ENCODE measurements at places on chromosomes 4 and X. TPM values are rescaled to one million over a fixed set of nuclear protein-coding genes. Genes with fewer than 3 reads are reported as not detected.

DNA sequence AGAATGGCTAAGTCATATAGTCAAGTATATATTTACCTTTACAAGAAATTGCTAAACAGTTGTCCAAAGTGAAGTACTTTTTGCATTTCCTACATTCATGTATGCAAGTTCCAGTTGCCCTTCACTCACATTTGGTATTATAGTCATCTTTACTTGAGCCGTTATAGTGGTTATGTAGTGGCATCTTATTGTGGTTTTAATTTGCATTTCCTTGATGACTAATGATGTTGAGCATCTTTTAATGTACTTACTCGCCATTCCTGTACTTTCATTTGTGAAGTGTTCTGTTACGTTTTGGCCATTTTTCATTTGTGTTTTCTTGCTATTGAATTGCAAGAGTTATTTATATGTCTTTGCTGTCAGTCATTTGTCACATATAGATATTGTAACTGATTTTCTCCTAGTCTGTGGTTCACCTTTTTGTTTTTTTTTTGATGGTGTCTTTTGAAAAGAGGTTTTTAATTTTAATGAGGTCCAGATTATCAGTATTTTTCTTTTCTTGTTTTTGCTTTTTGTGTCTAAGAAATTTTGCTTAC lies 27.6 kb downstream of the ARFIP1 start:
- no peak for DNase-seq

DNA sequence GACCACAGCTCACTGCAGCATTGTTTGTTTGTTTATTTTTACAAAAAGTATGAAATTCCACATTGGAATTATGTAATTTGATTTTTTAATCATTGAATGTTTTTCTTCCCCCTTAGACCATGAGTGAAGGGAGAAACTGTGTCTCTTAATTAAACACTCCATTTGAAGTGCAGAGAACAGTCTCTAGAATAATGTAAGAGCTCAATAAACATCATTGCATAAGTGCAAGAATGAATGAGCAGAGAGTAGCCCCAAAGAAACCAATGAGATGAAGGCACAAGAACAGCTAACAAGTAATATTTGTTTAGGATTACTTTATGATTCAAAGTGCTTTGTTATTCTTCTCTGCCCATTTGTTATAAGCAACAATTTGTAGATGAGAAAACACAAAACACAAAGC lies 921.3 kb upstream of the LCORL start:
- no peak for DNase-seq

DNA sequence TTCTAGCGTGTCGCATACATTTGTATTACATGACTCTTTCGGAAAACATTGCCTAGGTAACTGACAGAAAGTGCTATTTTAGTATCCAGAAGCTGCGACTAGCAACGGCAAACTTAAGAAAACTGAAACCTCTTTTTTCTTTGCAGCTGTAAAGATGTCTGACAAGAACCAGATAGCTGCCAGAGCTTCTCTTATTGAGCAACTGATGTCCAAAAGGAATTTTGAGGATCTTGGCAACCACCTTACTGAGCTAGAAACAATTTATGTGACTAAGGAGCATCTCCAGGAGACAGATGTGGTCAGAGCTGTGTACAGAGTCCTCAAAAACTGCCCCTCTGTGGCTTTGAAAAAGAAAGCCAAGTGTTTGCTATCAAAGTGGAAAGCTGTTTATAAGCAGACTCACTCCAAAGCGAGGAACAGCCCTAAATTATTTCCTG lies 9.4 kb downstream of the TCEANC start:
- DNase-seq = no peak

GRCh38 chr4:39975488-39976089 lies 2.1 kb downstream of the PDS5A start:
- no peak for DNase-seq

DNA sequence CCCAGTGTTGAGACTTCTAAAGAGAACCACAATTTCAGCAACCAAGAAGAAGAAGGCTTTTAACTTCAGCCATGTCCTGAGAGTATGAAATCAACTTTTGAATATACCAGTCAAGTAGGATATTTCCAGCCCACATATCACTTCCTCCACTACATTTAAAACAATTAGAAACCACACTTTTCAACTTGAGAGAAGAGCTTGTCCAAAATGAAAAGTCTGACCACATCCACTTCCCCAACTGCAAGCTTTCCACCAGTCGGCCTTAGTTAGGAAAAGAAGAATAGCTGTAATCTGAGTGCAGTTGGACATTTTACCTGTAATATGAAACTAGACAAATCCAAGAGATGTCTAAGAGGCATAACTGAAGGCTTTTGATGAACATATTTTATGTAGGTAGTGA lies 101.9 kb upstream of the SLC7A11 start:
- no peak for DNase-seq

DNA sequence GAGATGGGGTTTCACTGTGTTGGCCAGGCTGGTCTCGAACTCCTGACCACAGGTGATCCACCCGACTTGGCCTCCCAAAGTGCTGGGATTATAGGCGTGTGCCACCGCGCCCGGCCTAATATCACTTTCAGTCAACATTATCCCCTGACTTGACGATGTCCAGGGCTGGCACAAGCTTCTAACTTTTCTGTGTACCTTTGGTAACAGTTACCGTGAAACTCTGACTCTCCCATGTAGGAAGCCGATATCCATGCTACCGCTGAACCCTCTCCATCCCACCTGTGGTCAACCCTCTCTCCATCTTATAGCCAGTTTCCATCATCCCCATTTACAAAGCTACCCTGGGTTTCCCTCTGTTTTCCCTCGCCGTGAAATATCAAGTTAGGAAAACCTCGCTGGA lies 77.5 kb downstream of the CRLF2 start:
- DNase-seq = no peak

- DNase-seq = no peak
Measured at GRCh38 chrX:153725832-153726285, 1.2 kb downstream of the ABCD1 start.

DNA sequence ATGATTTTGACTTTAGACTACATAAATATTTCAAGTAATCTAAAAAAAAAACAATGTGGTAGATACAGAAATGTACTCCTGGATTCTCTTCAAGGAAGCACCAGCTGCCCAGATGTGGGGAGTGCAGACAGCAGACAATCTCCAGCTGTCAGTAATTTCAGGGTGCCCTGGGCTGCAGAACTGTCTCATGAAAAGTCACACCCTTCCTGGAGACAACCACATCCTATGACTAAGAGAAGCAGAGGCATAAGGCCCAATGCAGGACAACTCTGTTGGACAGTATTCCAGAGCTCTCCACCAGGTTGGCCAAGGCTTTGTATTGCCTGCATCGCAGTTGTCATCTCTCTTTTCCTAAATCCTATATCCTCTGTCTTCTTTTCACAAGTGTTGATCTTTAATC lies 34.4 kb upstream of the BLTP1 start:
- no peak for DNase-seq

GRCh38 chrX:118459494-118459893 lies 36.1 kb upstream of the DOCK11 start:
- no peak for DNase-seq

DNA sequence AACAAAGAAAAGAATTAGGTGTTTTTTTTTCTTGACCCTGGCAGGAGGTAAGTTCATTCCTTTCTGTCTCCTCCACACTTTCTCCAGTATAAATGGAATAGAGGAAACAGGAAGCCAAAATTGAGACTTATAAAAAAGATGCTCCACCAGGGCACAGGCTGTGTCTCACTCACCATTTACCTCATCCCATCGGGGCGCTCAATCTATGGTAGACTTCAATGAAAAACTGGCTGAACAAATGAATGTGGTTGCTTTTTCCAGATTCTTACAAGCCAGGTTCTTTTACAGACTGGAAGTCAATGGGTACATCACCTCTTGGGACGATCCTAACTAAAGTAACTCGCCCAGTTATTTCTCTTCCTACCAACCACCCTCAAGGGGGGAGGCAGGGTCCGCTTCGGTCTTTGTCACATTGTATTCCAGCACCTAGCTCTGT lies 685 bp downstream of the COMMD8 start:
- no peak for DNase-seq

DNA sequence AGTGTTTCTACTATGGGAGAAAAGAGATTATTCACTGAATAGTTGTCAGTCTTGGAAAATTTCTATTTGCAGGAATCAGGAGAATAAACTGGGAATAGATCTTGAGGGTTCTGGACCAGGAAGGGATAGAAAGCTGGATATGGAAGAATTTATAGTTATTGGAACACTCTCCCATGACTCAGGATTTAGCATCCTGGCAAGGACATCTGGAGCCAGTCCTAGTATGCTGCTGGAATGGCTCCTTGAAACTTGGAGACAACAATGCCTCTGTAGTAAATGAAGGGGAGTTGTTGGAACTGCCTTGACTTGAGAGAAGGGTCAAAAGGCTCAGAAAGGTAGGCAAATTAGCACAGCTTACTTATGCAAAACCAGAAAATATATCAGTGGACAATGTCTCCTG lies 23.5 kb upstream of the THOC2 start:
- no peak for DNase-seq

DNA sequence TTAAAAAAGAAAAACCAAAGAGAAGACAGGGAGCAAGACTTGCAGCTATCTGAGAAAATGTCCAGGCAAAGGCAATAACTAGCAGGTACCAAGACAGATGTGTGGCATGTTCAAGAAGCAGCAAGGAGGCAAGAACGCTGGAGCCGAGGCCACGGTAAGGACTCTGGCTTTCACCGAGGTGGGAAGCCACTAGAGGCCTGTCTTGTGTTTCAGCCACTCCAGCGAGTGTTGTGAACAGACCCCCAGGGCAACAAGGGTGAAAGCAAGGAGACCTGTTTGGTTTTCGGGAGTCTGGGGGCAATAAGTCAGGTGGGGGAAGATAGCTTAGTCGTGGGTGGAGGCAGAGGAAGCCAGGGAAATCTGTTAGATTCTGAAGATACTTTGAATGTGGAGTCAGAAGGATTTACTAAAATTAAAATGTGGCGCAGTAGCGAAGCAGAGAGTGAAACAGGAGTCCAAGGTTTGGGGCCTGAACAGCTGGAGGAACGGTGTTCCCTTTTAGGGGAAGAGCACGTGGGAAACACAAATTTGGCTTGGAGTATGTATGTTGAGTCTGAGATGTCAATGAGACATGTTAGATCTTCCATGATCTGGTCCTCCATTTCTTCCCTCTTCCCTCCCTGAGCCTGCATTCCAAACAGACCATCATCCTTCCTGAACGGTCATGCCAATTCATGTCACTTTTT lies 3.1 kb downstream of the WDR1 start:
- no peak for DNase-seq

GRCh38 chr4:83248486-83248885 lies 36.1 kb downstream of the COQ2 start:
- no peak for DNase-seq

- no peak for DNase-seq
Measured at GRCh38 chr4:26071688-26072087, 157.7 kb downstream of the SMIM20 start.

- DNase-seq = no peak
Measured at GRCh38 chr4:73421708-73422457, 14.1 kb upstream of the AFP start.

- DNase-seq = no peak
Measured at GRCh38 chr4:122617597-122618593, 3.0 kb downstream of the IL21 start.

- DNase-seq = no peak
Measured at GRCh38 chr4:126838941-126839679, 793.6 kb upstream of the INTU start.

- no peak for DNase-seq
Measured at GRCh38 chr4:41784191-41784979, 35.9 kb upstream of the PHOX2B start.

- DNase-seq = no peak
Measured at GRCh38 chr4:152455311-152455710, 80.6 kb downstream of the FBXW7 start.

Gene GRPR
- 0.29 TPM for total RNA-seq

Gene GPC3
- total RNA-seq = 15.0 TPM

Gene ADAMTS3
- 1.7 TPM for total RNA-seq

All from left cardiac atrium (tissue), 4 donors.